Effector memory CD8-positive, alpha-beta T cell (primary cell): ENCODE measurements at places on chromosomes 4 and X.
A peak's percentile ranks its signal among the peaks of the same experiment; 100 is the strongest.

GRCh38 chr4:187183826-187184225, 460.2 kb upstream of the FAT1 start:
- H3K36me3 ChIP-seq = no peaks in the 10 kb centered on the region
- no peak for DNase-seq
- no peaks in the 10 kb centered on the region for H3K4me1 ChIP-seq
- no peak overlapping the region for H3K27ac ChIP-seq

- H3K36me3 ChIP-seq = no peaks in the 10 kb centered on the region
- no peaks in the 10 kb centered on the region for H3K4me1 ChIP-seq
- H3K27me3 ChIP-seq = peaks cover 6% of the 10 kb centered on the region
- H3K4me3 ChIP-seq = no peak overlapping the region
- DNase-seq = no peak
Measured at GRCh38 chr4:112075906-112076305, 69.3 kb upstream of the FAM241A start.

- no peak overlapping the region for H3K4me3 ChIP-seq
- H3K27me3 ChIP-seq = no peaks in the 10 kb centered on the region
- H3K27ac ChIP-seq = no peak overlapping the region
Measured at GRCh38 chrX:111100191-111100590, 4.2 kb downstream of the PAK3 start.

DNA sequence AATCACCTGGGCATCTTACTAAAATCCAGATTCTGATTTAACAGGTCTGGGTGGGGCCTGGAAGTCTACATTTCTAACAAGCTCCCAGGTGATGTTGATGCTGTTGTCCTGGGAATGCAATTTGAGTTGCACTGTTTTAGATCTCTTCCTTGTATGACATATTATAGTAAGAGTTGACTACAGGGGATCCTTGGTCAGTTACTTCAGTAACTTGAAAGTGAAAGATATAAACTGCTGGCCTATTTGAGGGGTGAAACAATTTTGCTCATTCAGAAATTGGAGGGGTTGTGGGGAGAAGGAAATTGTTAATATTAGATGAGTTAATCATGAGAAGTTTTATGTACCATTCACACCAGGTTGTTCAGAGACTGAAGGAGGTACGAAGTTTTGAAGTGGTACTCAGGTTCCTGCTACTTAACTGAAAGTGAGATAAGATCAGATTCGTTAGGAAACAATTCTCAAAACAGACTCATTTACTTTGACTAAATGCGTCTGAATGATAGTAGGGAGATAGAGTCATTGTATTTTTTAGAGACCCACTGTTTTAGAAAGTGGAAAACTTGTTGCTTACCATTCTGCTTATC, 12.5 kb downstream of the SH2D1A start:
- peak overlapping the region; percentile 90 for H3K27ac ChIP-seq
- no peak for DNase-seq
- H3K36me3 ChIP-seq = peaks cover 16% of the 10 kb centered on the region

DNA sequence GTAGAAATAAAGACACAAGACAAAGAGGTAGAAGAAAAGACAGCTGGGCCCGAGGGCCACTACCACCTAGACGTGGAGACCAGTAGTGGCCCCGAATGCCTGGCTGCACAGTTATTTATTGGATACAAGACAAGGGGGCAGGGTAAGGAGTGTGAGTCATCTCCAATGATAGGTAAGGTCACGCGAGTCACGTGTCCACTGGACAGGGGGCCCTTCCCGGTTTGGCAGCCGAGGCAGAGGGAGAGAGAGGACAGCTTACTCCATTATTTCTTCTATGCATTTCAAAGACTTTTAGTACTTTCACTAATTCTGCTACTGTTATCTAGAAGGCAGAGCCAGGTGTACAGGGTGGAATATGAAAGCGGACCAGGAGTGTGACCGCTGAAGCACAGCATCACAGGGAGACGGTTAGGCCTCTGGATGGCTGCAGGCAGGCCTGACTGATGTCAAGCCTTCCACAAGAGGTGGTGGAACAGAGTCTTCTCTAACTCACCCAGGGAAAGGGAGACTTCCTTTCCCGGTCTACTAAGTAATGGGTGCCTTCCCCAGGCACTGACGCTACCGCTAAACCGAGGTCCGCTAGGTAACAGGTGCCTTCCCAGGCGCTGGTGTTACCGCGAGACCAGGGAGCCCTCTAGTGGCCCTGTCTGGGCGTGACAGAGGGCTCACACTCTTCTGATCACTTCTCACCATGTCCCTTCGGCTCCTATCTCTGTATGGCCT, 44.9 kb downstream of the ZBTB49 start:
- H3K4me1 ChIP-seq = peaks cover 5% of the 10 kb centered on the region
- no peaks in the 10 kb centered on the region for H3K27me3 ChIP-seq
- DNase-seq = peak; percentile 78
- peaks cover 2% of the 10 kb centered on the region for H3K36me3 ChIP-seq

GRCh38 chrX:65667503-65668376, at the start of gene MSN:
Gene MSN (plus strand): TSS chrX:65667654. CDS start chrX:65667842, 188 bp downstream.
- H3K27ac ChIP-seq = peak within 1 kb of the TSS; percentile 93
- peaks cover 14% of the 10 kb centered on the region for H3K36me3 ChIP-seq
- no peaks in the 10 kb centered on the region for H3K27me3 ChIP-seq
- peaks cover 42% of the 10 kb centered on the region for H3K4me1 ChIP-seq
- peak; percentile 65 for DNase-seq
- H3K4me3 ChIP-seq = peak within 1 kb of the TSS; percentile 96

DNA sequence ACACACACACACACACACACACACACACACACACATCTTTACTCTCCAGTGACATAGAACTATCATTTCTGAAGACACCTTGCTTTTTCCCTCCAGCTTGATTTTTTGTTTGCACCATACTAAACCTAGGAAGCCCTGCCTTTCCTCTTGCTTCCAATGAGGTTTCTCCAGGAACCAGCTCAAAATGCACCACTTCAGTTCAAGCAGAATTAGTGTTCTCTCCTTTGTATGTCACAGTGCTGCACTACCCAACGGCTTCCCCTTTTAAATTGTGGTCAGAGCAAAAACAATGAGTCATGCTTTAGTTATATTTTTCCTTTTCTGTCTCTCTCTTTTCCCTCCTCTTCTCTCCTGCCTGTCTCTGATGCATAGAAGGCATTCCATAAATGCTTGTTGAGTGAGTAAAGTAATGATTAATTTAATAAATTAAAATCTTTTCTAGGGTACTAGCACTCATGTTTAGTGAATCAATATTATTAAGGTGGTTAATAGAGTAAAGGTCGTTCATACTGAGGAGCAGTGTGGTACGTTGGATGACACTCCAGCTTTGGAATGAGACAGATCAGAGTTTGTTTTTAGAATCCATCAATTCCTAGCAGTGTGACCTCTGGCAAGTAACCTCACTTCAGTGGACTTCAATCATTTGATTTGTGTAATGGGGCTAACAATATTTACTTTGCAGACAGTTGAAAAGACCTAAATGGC, 5.9 kb downstream of the RTL3 start:
- peak overlapping the region; percentile 19 for H3K27ac ChIP-seq
- H3K4me1 ChIP-seq = peaks cover 14% of the 10 kb centered on the region
- DNase-seq = no peak
- H3K36me3 ChIP-seq = peaks cover under 1% of the 10 kb centered on the region
- H3K4me3 ChIP-seq = no peak overlapping the region

DNA sequence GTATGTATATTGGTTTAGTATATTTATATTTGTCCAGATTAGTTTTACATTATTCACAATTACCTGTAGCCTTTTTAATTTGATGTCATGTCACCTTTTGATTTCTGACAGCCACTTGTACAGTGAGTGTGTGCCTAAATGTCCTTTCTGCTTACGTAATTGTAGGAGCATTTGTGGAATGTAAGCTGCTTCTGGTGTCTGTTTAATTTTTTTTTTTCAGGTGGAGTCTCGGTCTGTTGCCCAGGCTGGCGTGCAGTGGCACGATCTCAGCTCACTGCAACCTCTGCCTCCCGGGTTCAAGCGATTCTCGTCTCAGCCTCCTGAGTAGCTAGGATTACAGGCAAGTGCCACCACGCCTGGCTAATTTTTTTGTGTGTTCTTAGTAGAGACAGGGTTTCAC, 91.2 kb upstream of the XAGE2 start:
- H3K4me3 ChIP-seq = no peak overlapping the region
- no peaks in the 10 kb centered on the region for H3K36me3 ChIP-seq
- no peaks in the 10 kb centered on the region for H3K4me1 ChIP-seq
- no peak for DNase-seq
